ENCODE measurements at places on chromosomes 2 and 18.

GRCh38 chr2:29166242-29167039, 51.2 kb downstream of the CLIP4 start:
- no peak for DNase-seq

GRCh38 chr2:122273785-122274419, 518.5 kb downstream of the TSN start:
- DNase-seq, result no peak

DNA sequence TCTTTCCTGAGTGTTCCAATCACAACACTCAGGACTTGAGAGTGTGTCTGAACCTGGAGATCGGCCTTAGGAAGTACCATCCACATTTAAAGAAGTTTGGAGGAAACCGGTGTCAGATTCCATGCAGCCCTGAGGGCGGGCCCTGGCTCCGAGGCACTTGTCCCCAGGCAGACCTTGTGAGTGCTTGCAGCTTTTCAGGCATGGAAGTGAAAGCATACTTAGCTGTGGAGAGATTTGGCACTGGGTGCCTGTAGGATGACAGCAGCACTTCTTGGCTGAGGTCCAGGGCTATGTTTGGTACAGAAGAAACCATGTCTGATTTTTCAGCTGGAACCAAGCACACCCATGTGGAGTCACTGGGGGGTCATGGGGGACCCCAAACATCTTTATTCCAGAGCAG, 230.8 kb downstream of the SEPTIN10 start:
- DNase-seq, result peak; percentile 11

DNA sequence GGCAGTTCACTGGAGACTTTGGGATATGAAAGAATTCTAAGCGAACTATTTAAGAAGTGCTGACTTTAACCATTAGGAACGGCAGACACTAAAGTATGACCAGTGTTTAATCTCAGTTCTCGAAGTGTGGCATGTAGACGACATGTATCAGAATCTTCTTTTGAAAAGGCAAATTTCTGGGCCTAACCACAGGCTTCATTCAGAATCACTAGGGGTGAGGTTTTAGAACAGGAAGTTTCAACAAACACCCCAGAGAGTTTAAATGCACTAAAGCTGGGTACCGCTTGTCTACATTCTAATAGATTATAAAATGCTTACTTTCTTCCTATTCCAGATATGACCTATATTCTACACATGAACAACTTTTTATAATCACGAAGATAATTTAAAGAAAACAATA, 180.3 kb downstream of the ANKRD44 start:
- DNase-seq, result no peak

- no peak for DNase-seq
Observed at GRCh38 chr2:25098056-25098455, 56.2 kb downstream of the EFR3B start.

GRCh38 chr2:20044778-20045177, 6.7 kb downstream of the LAPTM4A start:
- DNase-seq, result no peak

DNA sequence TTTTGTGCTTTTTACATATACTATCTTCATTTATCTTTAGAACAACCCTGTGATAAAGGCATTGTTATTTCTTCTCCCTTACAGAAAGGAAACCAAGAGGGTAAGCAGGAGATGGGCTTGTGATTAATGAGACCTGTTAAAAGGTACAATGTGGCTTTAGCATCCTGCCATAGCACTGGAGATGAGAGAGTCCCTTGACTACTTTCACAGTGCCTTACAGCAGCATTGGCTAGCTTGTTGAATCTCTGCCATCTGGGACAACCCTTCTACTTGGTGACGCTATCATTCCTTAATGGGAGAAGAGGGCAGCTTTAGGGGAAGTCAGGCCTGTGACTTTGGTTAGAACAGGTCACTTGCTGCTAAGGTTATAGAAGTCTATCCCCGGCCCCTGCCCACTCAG, 68.1 kb upstream of the LYPD6B start:
- no peak for DNase-seq

DNA sequence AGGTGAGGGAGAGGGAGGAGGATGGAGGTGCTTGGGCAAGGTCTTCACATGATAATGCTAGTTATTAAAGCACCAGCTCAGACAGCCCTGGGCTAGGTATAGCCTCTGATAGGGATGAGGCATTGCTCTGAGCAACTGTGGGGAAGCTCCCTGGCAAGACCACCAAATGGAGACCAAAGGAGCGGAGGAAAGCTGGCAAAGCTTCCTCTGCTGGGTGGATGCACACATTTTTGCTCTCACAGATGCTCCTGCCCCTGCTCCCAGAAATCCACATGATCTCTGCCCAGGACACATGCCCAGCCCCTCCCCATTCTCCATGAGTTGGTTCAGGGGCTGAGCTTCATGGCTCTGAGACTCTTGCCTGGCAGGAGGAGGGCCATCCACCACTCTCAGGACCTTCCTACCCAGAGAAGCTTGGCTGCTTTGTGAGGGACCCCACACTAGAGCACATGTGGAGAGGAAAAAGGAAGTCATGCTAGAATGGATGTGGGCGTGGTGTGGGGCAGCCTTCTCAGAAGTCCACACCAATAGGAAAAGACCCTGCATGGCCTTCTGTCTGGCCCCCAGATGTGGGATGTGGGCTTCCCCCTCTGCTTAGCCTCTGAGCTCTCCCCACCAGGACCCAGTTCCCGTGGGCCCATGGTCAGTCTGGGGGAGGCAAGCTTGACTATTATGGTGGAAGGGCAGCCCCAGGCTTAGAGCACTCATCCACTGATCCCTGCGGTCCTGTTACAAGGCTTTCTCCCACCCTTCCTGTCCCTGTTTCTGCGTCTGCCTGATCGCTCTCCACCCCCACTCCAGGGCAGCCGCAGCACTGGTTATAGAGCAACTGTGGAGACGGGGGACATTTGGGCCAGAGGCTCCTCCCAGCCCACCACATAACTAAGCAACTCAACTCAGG, 10.5 kb upstream of the CYP26B1 start:
- no peak for DNase-seq

DNA sequence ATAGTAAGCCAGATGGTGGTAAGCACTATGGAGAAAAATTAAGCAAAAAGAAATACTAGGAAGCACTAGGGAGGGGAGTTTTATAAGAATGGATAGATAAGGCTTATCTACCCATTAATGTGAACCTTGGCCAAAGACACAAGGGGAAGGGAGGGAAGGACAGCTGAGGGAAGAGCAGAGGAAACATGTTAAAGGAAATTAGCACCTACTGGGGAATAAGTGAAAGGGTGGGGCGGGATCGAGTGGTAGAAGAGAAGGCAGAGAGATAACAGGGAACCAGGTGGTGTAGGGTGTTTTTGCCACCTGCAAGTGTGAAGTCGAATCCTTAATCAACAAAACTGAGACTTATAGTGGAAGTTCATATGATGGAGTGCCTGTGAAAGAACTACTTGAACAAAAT, 1.7 kb downstream of the UNC80 start:
- DNase-seq, result no peak

GRCh38 chr2:109247340-109247739, 118.3 kb downstream of the SH3RF3 start:
- DNase-seq, result no peak

DNA sequence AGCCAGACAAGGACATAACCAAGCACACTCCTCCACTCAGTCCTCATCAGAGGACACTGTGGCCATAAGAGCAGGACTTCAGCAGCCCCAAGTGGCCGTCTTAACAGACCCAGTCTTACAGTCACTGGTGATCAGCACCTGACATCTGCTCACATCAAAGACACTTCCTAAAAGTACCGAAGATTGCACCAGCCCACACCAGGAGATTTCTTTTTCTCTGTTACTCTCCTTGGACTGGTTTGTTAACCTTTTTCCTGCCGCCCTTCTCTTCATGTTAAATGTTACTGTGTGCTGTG, 44.1 kb downstream of the MRPS5 start:
- DNase-seq, result no peak
